ENCODE measurements at places on chromosomes 7 and 10.

- no peak for DNase-seq
Measured at GRCh38 chr10:11173042-11173441, 155.4 kb downstream of the CELF2 start.

GRCh38 chr7:55425141-55425752 is 60.1 kb downstream of the LANCL2 start:
- DNase-seq: no peak

- DNase-seq: peak; percentile 20
Measured at GRCh38 chr7:123538189-123538714, 3.9 kb upstream of the IQUB start.

DNA sequence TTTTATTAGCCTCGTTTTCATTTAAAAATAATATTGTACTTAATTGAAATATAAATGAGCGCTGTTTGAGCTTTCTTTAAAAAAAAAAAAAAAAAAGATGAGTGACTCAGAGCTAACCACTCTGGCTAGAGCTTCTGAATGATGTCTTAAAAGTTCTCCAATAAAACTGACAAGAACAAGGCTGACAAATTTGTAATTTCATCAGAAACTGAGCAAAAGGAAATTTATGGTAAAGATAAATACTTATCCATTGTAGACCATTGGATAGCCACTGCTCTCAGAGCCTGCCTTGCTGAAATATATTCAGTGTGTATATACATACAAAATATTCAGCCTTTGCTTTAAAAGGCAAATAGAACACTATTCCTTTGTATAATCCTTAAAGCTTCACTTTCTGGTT is 91.2 kb upstream of the OIT3 start:
- DNase-seq: peak; percentile 19

DNA sequence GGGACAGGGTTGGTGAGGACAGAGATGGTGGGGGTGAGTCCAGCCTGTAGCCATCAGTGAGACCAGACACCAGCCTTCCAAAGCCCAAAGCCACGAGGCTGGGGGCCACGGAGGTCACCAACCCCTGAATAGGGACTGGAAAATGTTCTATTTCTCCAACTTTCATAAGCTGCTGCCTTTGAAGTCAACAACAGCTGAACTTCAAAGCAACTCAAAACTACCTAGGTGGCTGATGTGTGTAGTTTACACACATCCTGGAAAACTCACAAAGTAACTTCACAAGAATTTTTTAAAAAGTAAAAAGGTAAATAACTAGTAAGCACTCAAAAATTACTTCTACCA is 88.8 kb downstream of the CHST15 start:
- no peak for DNase-seq

DNA sequence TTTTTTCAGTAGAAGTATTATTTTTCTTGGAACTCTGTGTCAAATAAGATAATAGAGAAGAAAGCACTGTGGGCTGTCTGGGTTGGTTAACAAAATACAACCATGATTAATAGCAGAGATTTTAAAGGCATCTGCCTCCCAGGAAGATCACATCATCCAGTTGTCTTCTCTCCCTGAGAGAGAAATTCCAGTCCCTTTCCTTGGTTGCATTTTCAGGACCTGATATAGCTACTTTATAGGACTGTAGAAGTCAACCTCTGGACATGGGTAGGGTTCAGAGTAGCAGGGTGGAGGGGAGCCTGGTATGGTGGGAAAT is 309.9 kb upstream of the IGFBP3 start:
- DNase-seq: no peak
